ENCODE measurements at places on chromosomes 11 and 22.

- no peak for DNase-seq
These were observed 32.8 kb upstream of the YPEL1 start for GRCh38 chr22:21768435-21768834.

DNA sequence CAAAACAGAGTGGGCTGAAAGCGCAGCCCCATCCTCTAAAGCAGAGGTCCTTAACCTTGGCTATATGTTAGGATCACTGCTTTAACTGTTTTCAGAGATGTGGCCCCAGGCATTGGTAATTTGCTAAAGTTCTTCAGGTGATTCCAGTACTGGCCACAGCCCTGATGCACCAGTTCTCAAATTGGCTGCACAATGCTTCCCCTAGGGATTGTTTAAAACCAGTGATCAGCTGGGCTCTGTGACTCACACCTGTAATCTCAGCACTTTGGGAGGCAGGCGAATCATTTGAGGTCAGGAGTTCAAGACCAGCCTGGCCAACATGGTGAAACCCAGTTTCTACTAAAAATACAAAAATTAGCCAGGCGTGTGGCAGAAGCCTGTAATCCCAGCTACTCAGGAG is 8.4 kb upstream of the IRAG1 start:
- no peak for DNase-seq

DNA sequence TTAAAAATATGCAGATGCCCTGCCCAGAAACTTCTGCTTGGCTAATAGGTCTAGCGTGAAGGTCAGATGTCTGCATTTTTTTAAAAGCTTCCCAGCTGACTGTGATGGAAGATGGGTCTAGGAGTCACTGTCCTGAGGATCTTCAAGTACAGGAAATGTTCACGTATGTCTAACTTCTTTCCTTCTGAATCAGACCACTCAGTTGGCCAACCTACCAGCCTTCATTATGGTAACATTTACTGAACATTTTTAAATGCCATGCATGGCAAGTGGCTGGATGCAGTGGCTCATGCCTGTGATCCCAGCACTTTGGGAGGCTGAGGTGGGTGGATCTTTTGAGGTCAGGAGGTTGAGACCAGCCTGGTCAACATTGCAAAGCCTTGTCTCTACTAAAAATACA is 1.1 kb upstream of the PRG2 start:
- no peak for DNase-seq

DNA sequence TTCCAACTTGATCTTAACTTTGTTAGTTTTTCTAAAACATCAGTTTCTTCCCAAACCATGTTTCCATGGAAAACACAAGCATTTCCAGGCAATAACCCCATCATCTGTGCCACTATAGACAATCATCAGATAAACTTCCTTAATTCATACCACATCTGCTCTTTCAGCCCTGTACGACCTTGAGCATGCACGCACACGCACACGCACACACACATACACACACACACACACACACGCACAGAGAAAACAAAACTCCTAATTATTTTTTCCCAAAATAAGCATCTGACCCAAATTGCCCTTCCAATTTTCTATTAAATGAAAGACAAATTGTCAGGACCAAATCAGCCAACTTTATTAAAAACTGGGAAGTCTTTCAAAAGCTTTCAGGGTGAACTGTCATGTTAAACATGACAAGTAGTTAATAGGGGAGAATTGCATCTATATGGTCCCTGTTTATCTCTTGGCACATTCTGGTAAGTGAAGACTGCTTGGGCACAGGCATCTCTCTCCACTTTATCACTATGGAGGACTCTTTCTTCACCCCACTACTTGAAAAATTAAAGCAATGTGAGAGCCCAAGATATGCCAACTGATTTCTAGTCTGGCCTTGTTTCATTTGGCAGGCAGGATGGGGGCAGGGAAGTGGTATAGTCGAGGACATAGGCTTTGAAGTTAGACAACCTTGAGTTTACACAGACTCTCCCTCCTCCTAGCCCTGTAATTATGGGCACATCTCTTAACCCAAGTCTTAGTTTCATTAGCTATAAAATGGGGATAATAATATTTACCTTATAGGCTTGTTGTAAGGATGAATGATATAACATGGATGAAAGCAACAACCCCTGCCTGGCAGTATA is 15.1 kb downstream of the ADM start:
- DNase-seq = no peak

GRCh38 chr11:66767666-66768065 is 38.6 kb upstream of the SPTBN2 start:
- no peak for DNase-seq

All from right cardiac atrium (tissue), 5 donors.